Nucleus accumbens (tissue), 56 donors: ENCODE measurements at places on chromosomes 6 and 20.

- no peak for DNase-seq
Measured at GRCh38 chr6:75746221-75746620, 2.8 kb upstream of the MYO6 start.

GRCh38 chr6:111357705-111358104, 125.3 kb downstream of the REV3L start:
- no peak for DNase-seq

- DNase-seq, result no peak
Measured at GRCh38 chr20:15396026-15396425, 1058.6 kb upstream of the FLRT3 start.

- DNase-seq, result no peak
Measured at GRCh38 chr6:113017353-113017752, 670.2 kb downstream of the RFPL4B start.

GRCh38 chr6:11381801-11382513, 149.5 kb upstream of the NEDD9 start:
- DNase-seq, result no peak

DNA sequence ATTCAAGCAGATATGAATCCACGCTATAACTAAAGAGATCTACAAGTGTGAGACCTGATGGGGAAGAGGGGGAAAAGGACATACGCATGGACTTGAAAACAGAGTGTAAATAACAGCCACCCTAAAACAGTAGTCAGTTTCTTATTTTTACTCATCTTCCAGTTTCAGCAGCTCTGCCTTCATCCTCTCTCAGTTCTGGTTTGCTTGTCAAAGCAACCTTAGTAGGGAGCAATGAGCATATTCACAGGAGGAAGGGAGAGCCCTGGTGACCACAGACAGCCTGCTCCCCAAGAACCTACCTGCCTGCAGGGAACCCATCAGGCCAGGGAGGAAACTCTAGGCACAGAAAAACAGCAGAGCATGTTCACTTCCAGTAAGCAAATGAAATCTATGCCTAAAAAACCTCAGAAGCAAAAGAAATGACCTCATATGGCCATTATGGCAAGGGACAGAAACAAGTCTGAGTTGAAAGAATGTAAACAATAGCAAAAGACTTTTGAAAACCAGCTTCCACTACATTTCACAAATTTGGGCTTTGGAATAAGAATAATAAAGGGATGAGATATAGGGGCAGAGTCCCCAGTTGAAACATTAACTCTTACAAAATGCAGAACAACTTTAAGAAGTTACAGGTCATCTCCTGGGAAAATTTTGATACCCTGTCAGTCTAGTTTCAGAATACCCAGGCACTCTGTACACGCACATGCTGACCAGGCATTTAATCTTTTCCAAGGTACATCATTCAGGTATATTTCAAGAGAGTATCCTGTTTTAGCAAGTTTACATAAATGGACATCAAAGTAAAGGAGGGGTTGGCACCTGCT, 120.8 kb upstream of the BCLAF1 start:
- DNase-seq, result no peak

GRCh38 chr6:20705741-20706140, 171.5 kb downstream of the CDKAL1 start:
- DNase-seq, result no peak

DNA sequence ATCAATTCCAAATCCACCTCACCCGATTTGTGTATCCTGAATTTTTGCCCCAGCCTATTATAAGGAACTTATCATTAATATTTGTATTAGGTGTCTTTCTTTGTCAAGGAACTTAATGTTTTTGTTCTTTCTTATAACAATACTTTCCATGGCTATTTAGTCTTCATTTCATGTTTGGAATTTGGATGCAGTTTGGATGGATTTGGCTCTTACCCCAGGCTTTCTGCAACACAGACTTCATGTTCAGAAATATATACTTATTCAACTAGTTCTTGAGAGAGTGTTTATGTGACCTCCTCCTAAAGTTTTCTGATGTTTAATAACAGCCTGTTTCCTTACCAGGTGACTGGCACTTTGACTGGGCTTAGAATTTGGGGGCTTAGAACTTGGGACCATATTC, 35.9 kb upstream of the TOX2 start:
- no peak for DNase-seq

DNA sequence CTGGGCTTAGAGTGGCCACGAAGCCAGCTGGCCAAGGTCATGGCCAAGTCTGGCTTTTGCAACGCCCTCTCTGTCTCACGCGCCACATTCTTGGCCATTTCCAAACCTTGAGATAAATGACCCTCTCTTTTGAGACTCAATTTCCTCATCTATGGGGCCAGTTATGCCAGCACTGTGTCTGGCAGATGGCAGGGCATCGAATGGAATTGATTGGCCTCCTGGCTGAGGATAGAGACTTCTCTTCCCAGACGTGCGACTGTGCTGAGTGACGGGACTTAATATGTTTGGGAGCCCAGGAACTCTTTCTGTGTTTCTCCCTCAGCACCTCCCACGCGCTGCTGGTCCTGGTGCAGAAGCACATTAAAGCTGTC, 7.6 kb downstream of the BPIFB2 start:
- DNase-seq, result no peak

GRCh38 chr6:155132617-155133016, 131.2 kb upstream of the CLDN20 start:
- no peak for DNase-seq

- peak; percentile 67 for DNase-seq
Measured at GRCh38 chr6:83430611-83431544, at the start of gene ME1. TSS of gene ME1 (minus strand) at chr6:83431051. CDS start at chr6:83430954, 97 bp downstream.

- DNase-seq, result no peak
Measured at GRCh38 chr6:132931936-132932514, 117.7 kb downstream of the RPS12 start.

DNA sequence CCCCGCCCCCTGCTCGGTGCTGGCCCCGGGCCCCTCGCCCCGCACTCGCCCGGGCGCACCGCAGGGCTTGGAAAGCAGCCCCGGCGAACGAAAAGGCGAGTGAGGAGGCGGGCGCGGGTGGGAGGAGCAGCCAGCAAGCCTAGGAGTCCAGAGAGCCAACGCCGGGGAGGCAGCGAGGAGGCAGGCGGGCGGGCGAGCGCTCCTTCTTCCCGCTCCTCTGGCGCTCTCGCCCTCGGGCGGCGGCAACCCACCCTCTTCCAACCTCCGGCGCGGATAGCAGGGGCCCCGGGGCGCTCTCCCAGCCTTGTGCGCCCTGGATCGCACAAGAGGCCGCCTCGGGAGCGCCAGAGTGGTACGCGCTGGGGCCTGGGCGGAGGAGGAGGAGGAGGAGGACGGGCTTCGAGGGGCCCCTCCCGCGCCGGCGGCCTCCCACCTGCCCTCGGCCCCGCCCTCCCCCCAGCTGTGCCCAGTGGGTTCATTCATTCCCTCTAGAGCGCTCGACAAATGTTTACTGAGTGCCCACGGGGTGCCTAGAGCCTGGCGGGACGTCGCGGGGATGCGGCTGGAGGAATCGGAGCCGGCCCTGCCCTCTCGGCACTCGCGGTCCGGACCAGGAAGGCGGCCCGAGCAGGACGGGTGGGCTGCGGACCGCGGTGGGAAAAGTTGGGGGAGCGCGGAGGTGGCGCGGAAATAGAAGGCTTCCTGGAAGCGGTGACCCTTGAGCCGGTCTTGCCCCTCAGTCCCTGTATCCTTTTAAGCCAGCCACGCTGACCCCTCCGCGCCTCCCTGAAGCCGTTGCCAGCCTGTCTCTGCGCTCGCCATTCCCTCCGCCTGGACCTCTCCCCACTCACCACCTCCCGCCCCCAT, at the start of gene BMP7:
Gene BMP7, minus strand, starts transcription at position 351 of the 867 bp plus-strand sequence. CDS start 519 bp downstream, outside the sequence.
- peak; percentile 67 for DNase-seq

DNA sequence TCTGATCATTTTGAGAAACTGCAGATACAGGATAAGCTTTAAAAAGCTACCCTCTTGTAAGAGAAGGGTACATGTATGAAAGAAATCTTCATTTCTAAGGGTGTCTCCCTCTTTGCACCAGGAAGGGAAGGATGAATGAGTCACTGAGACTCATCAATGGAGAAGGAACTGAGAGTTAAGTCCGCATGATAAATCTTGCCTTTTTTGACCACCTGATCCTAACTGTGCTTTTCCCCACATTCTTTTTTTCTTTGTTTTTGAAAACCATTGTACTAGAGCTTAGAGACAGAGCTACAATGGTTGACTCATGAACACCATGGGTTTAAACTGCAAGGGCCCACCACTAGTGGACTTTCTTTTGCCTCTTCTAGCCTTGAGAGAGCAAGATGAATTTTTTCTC, 353.0 kb upstream of the RGS17 start:
- no peak for DNase-seq

DNA sequence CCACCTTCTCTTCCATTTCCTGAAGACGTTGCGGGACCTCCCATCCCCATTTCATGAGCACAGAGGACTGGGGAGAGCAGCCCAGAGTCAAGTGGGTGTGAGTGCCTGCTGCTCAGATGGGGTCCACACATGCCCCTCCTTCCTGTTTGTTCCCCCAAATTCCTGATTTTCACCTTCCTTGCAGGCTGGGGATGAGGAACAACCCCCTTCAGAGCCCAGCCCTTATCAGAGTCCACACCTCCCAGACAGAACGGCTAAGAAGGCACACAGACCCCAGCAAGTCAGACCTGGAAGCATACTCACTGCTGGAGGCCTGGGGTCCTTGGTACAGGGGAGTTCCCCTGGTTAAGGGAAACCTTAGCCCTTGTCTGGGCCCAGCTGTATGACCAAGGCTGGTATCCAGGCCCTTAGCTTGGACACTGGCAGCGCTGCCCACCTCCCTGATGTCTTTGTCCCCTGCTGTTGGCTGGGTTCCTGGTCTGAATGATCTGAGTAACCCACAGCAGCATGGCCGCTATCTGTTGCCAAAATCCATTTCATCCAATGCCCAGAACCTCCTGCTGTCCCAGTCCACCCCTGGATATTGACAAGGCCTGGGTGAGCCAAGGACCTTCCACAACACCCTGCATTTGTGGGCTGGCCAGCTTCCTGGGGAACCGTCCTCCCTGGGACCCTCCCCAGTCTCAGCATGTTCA, 230.9 kb downstream of the SYNDIG1 start:
- DNase-seq, result no peak

DNA sequence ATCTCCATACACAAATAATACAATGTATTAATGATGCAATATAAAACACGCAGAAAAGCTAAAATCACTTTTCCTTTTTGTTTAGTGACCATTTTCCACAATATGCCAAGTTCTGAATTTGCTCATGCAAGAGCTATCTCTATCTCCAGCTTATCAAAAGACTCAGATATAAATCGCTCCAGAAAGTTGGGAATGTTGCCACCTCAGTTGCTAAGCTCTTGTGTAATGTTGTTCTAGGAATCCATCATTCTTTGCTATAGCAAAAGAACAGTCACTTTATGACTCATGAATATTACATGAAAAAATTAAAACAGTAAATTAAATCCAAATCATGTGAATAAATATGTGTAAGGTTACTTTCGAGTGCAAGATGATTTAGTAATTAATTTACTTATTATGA, 8.7 kb downstream of the PLAGL1 start:
- DNase-seq, result no peak

- DNase-seq, result peak; percentile 75
Measured at GRCh38 chr6:28281288-28282064, at the start of gene PGBD1. TSS of gene PGBD1 (plus strand) at chr6:28281572. CDS start at chr6:28283814, 2,242 bp downstream.

GRCh38 chr6:145547594-145548335, 187.6 kb downstream of the EPM2A start:
- DNase-seq, result peak; percentile 25

GRCh38 chr20:17605131-17605660, 35.3 kb downstream of the DSTN start:
- DNase-seq, result no peak

GRCh38 chr20:40587038-40587437, 102.0 kb downstream of the MAFB start:
- no peak for DNase-seq

DNA sequence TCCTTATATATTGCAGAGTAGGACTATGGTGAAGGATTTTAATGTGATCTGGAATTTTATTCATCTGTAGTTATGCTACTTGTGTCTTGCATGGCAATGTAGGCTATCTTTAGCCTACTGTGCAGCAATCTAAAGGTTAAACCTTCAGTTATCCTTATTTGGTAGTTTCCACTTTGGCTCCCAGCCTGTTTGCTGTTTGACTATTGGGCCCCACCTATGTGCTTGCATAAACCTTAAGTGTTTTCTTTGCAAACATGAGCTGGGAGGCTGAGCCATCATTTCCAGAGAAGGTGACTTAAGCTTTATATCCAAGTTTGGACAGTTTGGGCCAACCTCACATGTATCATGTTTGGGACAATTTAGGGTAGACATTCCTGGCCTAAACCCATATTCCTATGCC, 537.5 kb downstream of the BTBD3 start:
- DNase-seq, result no peak

GRCh38 chr6:145312481-145312880, 422.8 kb downstream of the EPM2A start:
- DNase-seq, result no peak

- no peak for DNase-seq
Measured at GRCh38 chr6:28736121-28736520, 187.7 kb downstream of the TRIM27 start.

DNA sequence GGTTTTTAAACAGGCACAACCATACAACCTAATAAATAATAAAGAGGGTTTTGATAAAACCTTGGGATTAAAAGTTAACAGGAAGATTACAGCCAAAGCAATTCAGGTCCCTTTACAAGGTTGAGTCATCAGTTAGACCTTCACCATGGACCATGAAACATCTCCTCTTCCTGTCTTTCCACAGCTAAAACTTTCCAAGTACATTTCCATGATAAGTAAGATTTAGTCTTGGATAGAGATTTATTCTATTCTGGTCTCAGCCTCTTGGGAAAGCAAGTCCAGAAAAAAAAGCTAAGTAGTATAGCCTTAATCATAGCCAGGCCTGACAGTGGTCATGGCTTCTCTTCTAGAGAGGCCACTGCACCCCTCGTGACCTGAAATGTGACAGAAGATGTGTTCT, 2.9 kb upstream of the PRSS35 start:
- no peak for DNase-seq

GRCh38 chr6:170227521-170227983, 63.3 kb downstream of the DLL1 start:
- no peak for DNase-seq

DNA sequence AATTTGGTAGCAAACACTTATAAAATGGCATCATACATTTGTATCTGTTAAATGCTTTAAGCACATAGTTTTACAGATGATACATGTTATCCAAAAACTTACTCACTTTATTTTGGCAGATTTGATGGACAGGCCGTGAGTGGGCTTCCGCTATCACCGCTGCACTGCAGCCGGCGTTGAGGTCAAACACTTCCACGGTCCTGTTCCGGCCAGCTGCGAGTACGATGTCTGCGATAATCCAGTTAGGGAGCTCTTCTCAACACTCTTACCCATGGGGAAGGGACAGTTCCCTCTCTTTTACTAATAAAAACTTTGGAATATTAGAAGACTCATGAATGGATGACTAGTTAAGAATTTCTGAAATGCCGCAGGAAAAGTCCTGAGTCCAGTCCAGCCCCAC, 69.0 kb downstream of the WDR27 start:
- no peak for DNase-seq

DNA sequence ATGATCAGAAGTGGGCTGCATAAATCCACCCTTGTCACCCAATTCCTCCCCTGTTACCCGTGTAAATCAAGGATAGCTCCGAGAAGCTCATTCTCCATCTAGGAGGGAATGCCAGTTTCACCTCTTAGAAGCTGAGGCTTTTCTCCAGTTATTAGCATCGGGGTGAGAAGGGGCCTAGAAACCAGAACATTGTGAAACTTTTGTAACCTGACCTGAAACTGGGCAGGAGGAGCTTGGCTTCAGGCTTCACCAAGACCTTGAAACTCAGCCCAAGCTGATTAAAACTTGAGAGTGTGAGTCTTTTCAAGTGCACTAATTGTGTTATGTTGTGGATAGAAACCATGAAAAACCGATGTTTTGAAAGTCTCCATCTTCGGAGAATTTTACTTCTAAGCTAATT, 103.1 kb downstream of the BMP2 start:
- no peak for DNase-seq
